ENCODE measurements at places on chromosomes 16 and 17. TPM values are rescaled to one million over a fixed set of nuclear protein-coding genes. Genes with fewer than 3 reads are reported as not detected.

DNA sequence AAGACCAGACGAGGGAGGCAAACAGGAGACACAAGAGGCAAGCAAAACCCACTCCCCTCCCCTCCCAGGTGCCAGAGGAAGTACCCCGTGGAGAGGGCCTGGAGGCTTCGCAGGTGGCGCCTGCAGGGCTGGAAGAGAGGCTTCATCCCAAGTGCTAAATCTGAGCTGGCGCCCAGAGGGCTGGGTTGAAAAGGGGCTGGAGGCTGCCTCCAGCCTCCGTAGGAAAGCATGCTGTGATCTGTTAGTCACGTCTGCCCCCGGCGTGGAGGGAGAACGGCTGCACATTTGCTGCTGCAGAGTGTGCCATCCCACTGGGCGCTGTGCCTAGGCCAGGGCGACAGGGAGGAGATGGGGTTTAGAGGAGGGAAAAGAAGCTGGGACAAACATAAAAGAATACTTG is 16.9 kb downstream of the RPH3AL start:
- no peak for DNase-seq

- DNase-seq = no peak
These were observed 17.8 kb downstream of the TELO2 start for GRCh38 chr16:1510941-1511351.

GRCh38 chr17:61352408-61352770 is 47.3 kb upstream of the TBX2 start:
- DNase-seq = no peak

UNC45B gene
- not detected for total RNA-seq

LYZL6 gene
- not detected for total RNA-seq

MAF gene
- total RNA-seq = not detected

GRCh38 chr17:78112518-78113471 is 15.8 kb downstream of the TMC6 start:
- peak; percentile 63 for DNase-seq

CLN3 gene
- 11.9 TPM for total RNA-seq

All from MG63 (cell line).